ENCODE measurements at places on chromosomes 12 and 14.

- no peak for DNase-seq
These were observed 37.9 kb downstream of the PTPN21 start for GRCh38 chr14:88516861-88517357.

DNA sequence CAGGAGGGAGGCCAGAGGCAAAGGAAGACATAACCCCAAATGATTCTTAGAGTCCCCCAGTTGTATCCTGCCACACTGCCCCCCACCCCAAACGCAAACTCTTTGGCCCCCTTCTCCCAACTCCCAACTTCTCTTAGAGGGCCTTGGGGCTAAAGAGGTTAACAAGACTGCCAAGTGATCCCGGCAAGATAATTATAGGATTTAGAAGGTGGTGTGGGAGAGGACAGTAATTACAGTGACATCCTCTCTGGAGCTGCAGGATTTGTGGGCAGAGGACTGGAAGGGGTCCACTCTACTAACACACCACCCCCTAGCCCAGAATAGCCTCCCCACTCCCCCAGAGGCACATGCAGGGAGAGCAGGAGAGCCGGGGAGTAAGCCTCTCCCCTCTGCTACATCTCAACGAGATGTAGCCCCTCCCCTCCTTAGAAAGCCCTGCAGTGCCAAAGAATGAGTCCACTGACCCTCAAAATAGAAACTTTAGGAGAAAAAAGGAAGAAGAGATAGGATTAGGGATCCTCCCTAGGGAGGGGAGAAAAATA is 5.3 kb upstream of the GDF11 start:
- DNase-seq: peak; percentile 25

DNA sequence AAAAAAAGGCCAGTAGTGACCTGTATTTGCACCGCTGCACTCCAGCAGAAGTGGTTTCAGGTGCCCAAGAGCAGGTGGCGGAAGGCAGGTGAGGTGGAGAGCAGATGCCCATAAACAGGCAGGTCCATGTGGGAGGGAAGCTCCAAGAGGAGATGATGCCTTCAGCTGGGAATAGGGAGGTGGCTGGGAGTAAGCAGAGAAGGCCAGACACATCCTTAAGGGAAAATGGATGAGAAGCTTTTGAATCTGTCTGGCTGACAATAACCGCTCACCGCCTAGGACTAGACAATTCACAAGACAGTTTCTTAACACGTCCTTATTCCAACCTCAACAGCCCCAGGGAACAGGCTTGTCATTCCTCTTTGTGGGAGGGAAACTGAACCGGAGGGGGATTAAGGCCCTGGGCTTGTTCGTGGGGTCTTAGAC is 43.9 kb upstream of the PLEKHG6 start:
- DNase-seq: no peak

DNA sequence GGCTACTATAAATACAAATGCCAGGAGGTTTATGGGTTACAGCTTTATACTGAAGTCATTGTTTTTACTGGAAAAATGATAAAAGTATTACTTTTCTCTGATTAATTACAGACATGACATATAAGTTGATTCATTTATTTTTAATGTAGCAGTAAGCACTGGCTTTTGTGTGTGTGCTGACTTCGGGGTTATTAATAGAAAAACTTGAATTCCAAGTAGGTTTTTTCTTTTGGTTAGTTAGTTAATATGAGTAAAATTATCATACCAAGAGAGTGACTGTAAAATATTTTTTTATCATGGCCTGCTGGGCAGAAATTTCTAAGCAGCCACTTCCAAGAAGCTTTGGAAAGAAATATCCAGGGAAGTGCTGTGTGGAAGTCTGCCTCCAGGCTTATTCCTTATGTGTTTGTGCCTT is 56.4 kb downstream of the IFT81 start:
- DNase-seq: no peak

- DNase-seq: no peak
These were observed 129.0 kb upstream of the BCL2L14 start for GRCh38 chr12:11941606-11942337.

GRCh38 chr12:124717318-124717717 is 146.3 kb downstream of the SCARB1 start:
- DNase-seq: no peak

GRCh38 chr12:24719293-24719721 is 229.6 kb downstream of the BCAT1 start:
- no peak for DNase-seq

GRCh38 chr14:48874711-48875110 is 711.5 kb downstream of the RPS29 start:
- DNase-seq: no peak

- no peak for DNase-seq
These were observed 194.9 kb upstream of the OR4E1 start for GRCh38 chr14:21868442-21869046.

DNA sequence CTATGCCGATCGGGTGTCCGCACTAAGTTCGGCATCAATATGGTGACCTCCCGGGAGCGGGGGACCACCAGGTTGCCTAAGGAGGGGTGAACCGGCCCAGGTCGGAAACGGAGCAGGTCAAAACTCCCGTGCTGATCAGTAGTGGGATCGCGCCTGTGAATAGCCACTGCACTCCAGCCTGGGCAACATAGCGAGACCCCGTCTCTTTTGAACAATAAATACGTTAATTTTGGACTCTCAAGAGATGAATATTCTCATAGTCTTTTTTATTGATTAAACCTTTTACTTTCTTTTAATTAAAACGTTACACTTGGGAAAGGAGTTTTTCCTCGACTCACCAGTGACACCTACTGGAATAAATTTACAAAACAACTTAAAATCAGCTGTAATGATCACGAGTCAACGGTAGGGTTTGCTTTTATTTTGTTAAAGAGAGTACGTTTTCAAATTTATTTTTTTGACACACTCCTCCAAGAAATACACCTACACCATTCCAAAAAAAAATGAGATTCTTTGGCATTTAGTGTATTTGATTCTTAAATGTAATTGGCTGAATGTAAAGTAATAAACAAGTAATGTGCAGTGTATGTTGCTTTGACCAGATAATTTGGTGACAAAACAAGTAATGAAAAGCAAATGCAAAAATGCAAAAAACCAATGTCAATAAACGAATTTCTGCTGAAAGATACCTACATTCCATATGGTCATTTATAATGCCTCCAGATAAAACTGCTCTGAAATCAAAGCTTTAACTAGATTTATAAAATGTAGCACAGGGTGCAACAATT is 687 bp upstream of the RPS29 start:
- no peak for DNase-seq

- no peak for DNase-seq
These were observed 45.7 kb downstream of the PARP11 start for GRCh38 chr12:3827301-3828000.

- DNase-seq: no peak
These were observed 460 bp upstream of the SYNE2 start for GRCh38 chr14:63852271-63852816.

GRCh38 chr12:126974779-126975178 is 1292.2 kb upstream of the TMEM132C start:
- no peak for DNase-seq

DNA sequence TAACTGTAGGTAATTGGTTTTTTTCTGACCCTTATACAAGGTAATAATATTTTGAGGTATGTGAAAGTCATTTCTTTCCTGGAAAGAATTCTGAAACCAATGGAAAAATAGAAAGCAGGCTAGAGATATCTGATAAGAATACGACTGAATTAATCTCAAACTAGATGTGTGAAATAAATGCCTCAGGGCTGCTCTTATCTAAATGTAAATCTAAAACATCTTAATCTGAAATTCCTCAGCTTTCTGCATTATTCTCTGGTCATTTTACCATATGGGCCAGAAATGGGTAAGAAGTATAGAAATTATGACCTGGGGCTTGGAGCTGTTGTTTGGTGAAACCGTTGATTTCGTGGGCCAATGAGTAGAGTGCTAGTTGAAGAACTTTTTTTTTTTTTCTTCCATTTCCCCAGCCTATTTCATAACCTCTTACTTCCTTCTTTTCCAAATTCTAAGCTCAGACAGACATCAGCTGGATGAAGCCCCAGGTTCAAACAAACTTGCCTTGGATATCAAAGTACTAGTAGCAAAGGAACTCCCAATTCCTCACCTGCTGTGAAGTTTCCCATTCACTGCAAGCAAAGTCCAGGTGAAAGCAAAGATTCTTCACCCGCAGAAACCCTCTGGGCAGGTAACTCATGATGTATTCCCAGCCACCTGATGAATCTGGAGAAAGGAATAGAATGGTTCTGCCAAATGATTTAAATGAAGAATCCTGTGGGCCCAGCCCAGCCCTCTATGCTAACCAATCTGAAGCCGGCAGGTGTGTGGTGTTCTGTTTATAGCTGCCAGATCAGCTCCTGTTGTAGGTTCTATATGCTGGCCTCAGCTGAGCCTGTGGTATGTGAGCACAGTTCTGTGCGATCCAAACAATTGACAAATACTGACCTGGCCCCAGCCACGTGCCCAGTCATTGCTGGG is 9.7 kb upstream of the FOS start:
- no peak for DNase-seq

DNA sequence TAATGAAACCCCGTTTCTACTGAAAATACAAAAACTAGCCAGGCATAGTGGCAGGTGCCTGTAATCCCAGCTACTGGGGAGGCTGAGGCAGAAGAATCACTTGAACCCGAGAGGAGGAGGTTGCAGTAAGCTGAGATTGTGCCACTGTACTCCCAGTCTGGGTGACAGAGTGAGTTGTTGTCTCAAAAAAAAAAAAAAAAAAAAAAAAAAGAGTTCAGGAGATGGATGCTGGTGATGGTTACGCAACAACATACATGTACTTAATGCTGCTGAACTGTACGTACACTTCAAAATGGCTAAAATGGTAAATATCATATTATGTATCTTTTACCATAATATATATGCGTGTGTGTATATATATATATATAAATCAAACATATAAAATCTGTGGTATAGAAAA is 29.0 kb downstream of the ACTN1 start:
- DNase-seq: no peak

DNA sequence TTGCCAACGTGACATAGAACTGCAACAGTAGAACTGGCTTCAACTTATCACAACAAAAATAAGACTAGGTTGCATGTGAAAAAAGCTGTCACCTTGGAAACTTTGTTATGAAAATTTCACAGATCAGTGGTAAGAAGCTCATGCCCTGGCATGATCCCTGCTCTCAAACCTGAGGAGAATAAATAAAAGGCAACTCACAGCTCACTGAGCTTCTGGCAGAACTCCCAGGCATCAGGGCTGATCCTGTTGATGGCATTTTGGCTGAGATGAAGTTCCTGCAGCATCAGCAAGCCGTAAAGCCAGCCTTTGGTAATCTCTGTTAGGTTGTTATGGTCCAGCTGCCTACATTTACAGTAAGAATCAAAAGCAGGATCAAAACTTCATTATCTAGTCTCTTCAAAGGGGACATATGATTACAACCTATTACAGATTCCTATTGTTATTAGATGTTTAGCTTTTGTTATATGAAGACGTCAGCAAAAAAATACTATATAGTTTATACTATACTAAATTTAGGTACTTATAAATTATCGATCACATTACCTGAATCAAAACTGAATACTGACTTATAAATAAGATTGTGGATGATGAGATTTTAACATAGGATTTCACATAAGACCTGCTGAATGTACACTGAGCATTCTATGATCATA is 32.0 kb downstream of the LRIG3 start:
- peak; percentile 77 for DNase-seq

DNA sequence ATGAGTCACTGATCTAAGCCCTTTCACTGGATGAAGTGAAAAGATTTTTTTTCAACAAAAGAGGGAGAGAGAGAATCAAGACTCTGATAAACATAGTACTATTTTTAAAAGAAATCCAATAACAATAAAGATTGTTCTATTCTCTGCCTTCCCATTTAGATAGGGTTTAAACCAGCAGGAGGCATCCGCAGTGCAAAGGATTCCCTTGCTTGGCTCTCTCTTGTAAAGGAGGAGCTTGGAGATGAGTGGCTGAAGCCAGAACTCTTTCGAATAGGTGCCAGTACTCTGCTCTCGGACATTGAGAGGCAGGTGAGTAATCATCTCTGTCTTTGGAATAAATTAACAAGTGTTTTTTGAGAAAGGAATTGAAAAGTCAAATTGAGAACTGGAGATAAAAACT is 124.9 kb downstream of the DERA start:
- DNase-seq: no peak

GRCh38 chr14:28412077-28412476 is 354.5 kb upstream of the FOXG1 start:
- DNase-seq: no peak

DNA sequence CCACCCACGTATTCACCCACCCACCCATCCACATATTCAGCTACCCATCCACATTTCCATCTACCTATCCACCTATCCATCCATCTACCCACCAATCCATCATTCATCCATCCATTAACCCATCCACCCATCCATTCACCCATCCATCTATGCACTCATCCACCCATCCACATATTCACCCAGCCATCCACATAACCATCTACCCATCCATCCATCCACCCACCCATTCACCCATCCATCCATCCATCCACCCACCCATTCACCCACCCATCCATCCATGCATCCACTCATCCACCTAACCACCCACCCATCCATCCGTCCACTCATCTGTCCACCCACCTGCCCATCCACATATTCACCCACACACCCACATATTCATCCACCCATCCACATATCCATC is 70.5 kb downstream of the LGMN start:
- DNase-seq: peak; percentile 29

GRCh38 chr12:120376416-120376815 is 7.5 kb upstream of the MSI1 start:
- DNase-seq: no peak

GRCh38 chr12:94712815-94713515 is 62.6 kb upstream of the TMCC3 start:
- no peak for DNase-seq

All from sigmoid colon (tissue), 7 donors.